ENCODE measurements at places on chromosomes 12 and 14.
A peak's percentile ranks its signal among the peaks of the same experiment; 100 is the strongest.

- no peak for DNase-seq
These were observed 4.9 kb upstream of the AP1G2 start for GRCh38 chr14:23572524-23572828.

- DNase-seq, result no peak
These were observed 90.3 kb downstream of the CRADD start for GRCh38 chr12:93767524-93767863.

GRCh38 chr12:26271024-26271423 is 75.7 kb downstream of the SSPN start:
- DNase-seq, result peak; percentile 66

- DNase-seq, result no peak
These were observed 1035.0 kb downstream of the SLC16A7 start for GRCh38 chr12:60630796-60631195.

DNA sequence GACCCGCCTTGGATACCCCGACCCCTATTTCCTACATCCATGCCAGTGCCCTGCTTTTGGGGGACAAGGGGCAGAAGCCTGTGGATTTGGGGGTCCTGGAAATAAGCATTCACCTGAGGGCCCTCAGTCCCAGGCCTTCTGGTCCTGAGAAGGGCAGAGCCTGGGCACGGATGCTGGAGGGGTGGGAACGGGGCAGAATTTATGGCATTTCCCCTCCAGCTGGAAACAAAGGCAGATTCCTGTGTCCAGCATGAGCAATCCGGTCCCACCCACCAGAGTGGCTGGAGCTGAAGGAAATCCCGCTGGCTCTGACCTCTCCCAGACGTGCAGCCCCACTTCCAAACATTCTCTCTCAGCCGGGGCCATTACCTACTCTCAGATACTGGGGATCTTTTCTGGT is 9.3 kb downstream of the ANKRD33 start:
- DNase-seq, result peak; percentile 64

- peak; percentile 65 for DNase-seq
These were observed 115.5 kb downstream of the SLC38A1 start for GRCh38 chr12:46153268-46153872.
